ENCODE measurements at places on chromosomes 5 and 9. TPM values are rescaled to one million over a fixed set of nuclear protein-coding genes. Genes with fewer than 3 reads are reported as not detected.
A peak's percentile ranks its signal among the peaks of the same experiment; 100 is the strongest.

- no peaks in the 10 kb centered on the region for H3K36me3 ChIP-seq
- no peaks in the 10 kb centered on the region for H3K27me3 ChIP-seq
- no peaks in the 10 kb centered on the region for H3K4me1 ChIP-seq
- H3K27ac ChIP-seq = no peak overlapping the region
- no peak overlapping the region for H3K4me3 ChIP-seq
- no peak for DNase-seq
Observed at GRCh38 chr5:56696900-56697299, 118.4 kb upstream of the MAP3K1 start.

DNA sequence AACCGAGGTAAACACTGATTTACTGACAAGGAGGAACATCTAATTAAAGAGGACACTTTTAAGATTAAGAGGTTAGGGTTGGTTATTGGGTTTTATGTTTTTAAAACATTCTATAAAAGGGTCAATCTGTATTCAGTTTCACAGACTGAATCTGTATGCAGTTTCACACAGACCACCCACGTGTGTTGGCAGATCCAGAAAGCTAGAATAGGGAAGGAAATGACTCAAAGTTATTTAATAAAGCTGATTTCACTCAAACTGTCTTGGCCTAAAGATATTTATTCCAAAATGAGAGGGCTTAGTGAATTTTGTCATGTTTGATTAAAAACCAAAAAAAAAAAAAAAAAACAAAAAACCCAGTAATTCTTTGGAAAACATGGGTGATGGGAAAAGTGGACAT is 140.2 kb downstream of the SLC24A2 start:
- no peaks in the 10 kb centered on the region for H3K36me3 ChIP-seq
- H3K27me3 ChIP-seq = no peaks in the 10 kb centered on the region
- H3K4me3 ChIP-seq = no peak overlapping the region
- no peaks in the 10 kb centered on the region for H3K4me1 ChIP-seq
- no peak for DNase-seq

DNA sequence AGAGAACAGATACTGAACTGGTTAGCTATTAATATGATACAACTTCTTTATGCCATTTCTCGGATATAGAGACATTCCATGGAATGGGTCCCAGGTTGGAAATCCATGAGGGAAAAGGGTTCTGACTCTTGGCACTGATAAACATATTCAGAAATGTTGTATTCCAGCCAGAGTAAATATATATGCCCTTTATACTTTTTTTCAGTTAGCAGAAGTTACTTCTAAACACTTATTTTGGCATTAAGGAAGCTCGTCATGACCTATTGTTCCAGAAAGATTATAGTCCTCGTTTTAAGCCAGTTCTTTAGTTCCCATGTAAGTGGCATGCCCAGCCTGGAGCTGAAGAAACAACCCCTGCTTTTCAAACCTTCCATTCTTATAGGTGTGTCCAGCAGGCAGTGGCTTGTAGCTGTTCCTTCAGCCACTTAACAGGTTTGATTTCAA is 181.6 kb downstream of the CD180 start:
- no peaks in the 10 kb centered on the region for H3K27me3 ChIP-seq
- H3K27ac ChIP-seq = peak overlapping the region; percentile 46
- H3K4me3 ChIP-seq = peak overlapping the region; percentile 63
- DNase-seq = no peak
- no peaks in the 10 kb centered on the region for H3K36me3 ChIP-seq

- no peaks in the 10 kb centered on the region for H3K27me3 ChIP-seq
- DNase-seq = no peak
- H3K4me1 ChIP-seq = no peaks in the 10 kb centered on the region
- no peaks in the 10 kb centered on the region for H3K36me3 ChIP-seq
- H3K4me3 ChIP-seq = no peak overlapping the region
Observed at GRCh38 chr5:153224651-153225050, 265.8 kb upstream of the GRIA1 start.

DNA sequence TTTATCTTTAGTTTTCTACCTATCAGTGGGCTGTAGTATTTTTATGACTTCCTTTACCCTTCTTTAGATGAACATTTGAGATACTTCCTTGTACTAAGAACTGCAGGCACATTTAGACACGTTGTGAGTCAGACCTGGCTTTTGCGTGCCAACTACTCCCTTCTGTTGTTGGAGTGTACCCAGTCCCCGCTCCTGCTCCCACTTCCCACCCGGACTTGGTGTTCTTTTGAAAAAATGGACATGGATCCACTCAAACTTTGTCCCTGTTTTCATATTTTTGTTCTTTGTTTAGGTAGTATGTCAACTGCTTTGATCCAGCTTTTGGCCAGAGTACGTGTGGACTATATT is 60.7 kb downstream of the PARP8 start:
- H3K4me3 ChIP-seq = no peak overlapping the region
- no peaks in the 10 kb centered on the region for H3K27me3 ChIP-seq
- DNase-seq = peak; percentile 15
- peaks cover 9% of the 10 kb centered on the region for H3K4me1 ChIP-seq
- H3K36me3 ChIP-seq = no peaks in the 10 kb centered on the region

- H3K27me3 ChIP-seq = no peaks in the 10 kb centered on the region
- no peak for DNase-seq
- H3K4me1 ChIP-seq = peaks cover 6% of the 10 kb centered on the region
- no peaks in the 10 kb centered on the region for H3K36me3 ChIP-seq
Observed at GRCh38 chr9:131253891-131254491, 22.3 kb downstream of the FAM78A start.

DNA sequence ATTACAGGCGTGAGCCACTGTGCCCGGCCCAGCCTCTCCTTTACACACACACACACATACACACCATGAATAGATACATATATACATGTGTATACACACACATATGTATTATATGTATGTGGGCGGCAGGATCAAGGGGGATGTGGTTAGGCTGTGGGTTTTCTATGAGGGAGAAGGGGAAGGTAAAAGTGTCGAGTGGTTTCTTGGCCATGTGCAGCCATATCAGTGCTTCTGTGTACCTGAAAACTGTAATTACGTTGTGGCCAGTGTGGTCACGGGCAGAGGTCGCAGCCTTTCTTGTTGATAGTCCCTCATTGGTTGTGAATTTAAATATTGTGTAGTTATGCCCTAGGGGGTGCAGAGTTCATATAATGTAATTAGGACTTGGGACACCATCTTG is 16.5 kb downstream of the CDK20 start:
- H3K4me3 ChIP-seq = no peak overlapping the region
- H3K36me3 ChIP-seq = no peaks in the 10 kb centered on the region
- no peaks in the 10 kb centered on the region for H3K4me1 ChIP-seq
- H3K27me3 ChIP-seq = no peaks in the 10 kb centered on the region
- no peak for DNase-seq

DNA sequence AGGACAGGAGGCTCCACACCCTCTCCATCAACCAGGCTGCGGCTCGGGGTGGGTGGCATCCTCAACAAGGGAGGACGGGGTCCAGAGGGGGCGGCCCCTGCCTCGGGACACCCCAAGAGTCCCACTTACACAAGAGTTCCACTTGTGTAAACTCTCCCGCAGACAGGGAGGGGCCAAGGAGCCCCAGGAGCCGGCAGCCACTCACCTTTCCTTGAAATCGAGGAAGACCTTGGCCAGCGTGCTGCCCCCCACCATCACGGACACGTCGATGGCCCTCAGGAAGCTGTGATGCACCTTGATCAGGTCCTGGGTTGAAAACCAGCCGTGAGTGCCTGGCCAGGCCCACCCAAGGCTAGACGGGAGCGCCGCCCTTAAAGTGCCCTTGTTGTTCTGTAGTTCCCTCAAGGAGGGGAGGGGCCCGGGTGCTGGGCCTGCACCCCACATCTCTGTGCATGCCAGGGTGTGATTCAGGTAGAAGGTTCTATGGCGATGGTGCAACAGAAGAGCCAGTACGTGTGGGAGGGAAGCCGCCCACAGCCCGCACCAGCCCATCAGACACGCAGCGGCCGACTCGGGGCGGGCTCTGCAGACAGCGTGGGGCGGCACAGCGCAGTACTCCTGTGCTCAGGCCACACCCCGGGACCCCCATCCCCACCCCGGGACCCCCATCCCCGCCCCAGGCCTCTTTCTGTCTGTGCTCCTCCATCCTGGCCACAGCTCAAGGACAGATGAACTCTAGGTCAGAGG is 67.9 kb upstream of the SARDH start:
- DNase-seq = no peak
- H3K27me3 ChIP-seq = no peaks in the 10 kb centered on the region
- H3K4me3 ChIP-seq = no peak overlapping the region
- H3K27ac ChIP-seq = no peak overlapping the region

DNA sequence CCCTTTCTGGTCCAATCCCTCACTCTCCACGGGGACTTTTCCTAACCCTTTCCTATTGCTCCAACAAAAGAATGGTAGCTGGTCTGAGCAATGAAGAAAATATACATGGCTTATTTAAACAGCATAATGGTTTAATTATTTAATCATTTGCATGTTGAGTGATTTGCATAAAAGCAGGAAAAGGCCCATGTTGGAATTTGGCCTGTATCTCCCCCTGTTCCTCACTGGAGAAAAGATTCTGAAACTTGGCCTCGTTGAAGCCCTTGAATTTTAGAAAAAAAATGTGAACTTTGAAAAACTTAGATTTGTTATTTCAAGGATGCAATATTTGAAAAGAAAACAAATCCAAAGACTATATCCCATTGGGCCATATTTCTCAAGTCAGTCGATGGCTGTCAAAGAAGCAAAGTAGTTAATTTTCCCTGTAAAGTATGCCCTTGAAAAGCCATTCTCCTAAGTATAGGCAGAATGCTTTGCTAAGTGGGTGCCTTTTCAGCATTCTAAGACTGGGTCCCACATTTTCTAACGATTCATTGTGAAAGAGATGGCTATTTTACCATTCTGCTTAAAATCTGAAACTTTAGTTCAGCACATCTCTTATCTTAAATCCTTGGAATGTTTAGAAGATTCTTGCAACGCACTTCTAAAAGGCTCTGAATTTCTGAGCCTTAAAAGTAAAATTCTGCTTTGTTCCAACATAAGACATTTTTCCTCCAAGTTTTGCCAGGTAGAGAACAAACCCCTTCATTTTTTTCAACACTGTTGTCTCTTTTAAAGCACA is 428.8 kb downstream of the ARHGEF28 start:
- H3K27me3 ChIP-seq = no peaks in the 10 kb centered on the region
- DNase-seq = no peak
- H3K36me3 ChIP-seq = no peaks in the 10 kb centered on the region
- no peak overlapping the region for H3K27ac ChIP-seq

DNA sequence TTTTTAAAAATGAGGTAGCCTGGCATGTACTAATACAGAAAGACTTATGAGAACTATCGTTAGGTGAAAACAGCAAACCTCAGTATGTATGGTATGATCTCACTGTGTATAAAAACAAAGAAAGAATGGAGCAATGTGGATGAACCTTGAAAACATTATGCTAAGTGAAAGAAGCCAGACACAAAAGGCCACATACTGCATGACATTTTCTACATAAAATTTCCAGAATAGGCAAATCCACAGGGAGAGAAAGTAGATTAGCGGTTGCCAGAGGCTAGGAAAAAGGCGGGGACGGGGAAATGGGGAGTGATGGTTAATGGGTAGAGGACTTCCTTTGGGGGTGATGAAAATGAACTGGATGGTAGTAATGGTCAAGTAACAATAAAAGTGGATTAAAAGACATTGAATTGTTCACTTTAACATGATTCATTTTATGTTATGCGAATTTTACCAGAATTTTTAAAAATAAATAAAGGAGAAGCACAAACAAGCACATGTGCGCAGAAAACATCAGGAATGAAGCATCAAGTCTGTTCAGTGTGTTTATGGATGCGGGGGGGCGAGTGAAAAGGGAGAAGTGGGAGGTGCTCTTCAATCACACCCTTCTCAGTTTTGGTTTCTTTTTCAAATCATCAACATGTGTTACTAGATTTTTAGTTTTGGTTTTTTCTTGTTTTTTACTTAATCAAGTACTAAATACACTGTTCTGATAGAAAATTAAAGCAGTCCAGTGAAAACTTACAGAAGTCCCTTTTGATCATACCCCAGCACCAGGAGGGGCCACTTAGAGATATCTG is 16.3 kb downstream of the ROR2 start:
- no peak for DNase-seq
- no peaks in the 10 kb centered on the region for H3K4me1 ChIP-seq
- H3K36me3 ChIP-seq = no peaks in the 10 kb centered on the region
- H3K27me3 ChIP-seq = no peaks in the 10 kb centered on the region

GRCh38 chr5:54302267-54302687 is 8.1 kb downstream of the ARL15 start:
- no peak overlapping the region for H3K27ac ChIP-seq
- H3K4me3 ChIP-seq = no peak overlapping the region
- no peaks in the 10 kb centered on the region for H3K4me1 ChIP-seq
- H3K36me3 ChIP-seq = no peaks in the 10 kb centered on the region
- DNase-seq = no peak

- no peak overlapping the region for H3K4me3 ChIP-seq
- H3K36me3 ChIP-seq = no peaks in the 10 kb centered on the region
- H3K27ac ChIP-seq = no peak overlapping the region
- H3K4me1 ChIP-seq = no peaks in the 10 kb centered on the region
Observed at GRCh38 chr5:11777096-11777495, 127.2 kb downstream of the CTNND2 start.

Gene BTNL9
- 20.5 TPM for total RNA-seq

Gene OLFM1
- total RNA-seq = 14.5 TPM

Gene RASGEF1C
- total RNA-seq = not detected

Gene TMEM215
- not detected for total RNA-seq

Gene MXD3
- total RNA-seq = 11.9 TPM
